NCI-H1930 (cell line): ENCODE measurements at places on chromosomes 6 and 20.

DNA sequence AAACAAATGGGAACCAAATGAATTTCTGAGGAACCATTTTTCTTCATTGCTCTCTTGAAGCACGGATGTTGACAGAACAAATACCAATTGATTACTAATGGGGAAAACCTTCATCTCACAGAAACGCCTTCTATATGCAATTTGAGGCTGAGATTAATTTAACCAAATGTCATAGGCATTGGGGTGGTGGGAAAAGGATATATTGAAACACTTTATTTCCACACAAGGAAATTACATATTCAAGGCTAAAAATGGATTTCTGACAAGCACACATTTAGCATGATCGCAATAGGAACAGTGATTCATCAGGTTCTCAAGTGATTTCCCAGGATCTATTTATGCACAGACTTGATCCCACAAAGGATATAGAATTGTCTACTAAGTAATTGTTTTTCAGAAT lies 88.9 kb downstream of the COL12A1 start:
- no peak for DNase-seq

DNA sequence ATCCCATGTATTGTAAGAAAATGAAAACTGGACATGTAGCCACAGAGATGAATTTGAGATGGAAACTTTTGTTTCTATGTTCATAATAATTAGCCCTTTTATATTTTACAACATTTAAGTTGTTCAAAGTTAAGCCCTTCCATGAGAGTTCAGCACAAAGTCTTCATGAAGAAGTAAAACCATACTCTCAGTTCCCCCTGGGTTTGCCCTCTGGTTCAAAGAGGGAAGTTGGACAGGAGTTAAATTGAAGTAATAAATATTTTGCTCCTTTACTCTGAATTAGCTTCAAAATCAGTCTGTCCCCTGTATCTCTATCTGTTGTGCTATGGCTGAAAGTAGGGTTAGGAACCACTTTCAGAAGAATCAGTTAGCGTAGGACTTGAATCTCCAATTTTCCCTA lies 31.1 kb downstream of the PHACTR2 start:
- no peak for DNase-seq

GRCh38 chr6:10962673-10963072 lies 75.8 kb downstream of the SYCP2L start:
- DNase-seq = no peak

GRCh38 chr20:25089096-25089495 lies 7.2 kb upstream of the VSX1 start:
- DNase-seq = no peak

DNA sequence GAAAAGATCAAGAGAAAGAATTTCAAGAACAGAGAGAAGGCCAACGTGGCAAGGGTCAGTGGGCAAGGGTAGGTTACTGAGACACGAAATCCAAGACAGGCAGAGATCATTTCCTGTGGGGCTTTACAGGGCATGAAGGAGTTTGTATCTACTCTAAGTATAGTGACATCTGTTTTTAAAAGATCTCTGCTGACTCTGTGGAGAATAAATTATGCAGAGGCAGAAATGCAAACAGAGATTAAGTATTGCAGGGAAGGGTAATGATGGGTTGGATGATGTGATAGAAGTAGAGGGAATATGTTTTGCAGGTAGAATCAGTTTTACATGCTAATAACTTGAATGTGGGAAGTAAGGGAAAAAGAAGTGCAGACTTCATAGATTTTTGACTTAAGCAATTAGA lies 243.5 kb downstream of the FRK start:
- DNase-seq = no peak

DNA sequence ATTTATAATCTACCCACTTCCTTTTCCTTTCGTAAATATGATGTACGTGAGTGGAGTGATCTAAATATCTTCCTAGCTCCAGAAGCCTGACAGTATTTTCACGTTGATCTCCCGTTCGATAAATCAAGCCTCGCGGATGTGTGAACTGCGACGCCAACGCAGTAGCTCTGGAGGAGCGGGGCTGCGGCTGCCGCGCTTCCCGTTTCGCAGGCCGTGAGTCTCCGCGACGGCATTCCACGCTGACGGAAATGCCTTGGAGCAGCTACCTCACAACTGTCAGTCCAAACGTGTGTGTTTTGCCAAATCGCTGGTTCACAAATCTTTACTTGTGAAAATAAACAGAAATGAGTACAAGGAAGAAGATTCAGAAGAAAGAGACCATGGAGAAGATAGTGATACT lies 41.2 kb downstream of the BTBD3 start:
- DNase-seq = no peak

- DNase-seq = no peak
Measured at GRCh38 chr6:160027076-160027475, 58.2 kb downstream of the IGF2R start.

DNA sequence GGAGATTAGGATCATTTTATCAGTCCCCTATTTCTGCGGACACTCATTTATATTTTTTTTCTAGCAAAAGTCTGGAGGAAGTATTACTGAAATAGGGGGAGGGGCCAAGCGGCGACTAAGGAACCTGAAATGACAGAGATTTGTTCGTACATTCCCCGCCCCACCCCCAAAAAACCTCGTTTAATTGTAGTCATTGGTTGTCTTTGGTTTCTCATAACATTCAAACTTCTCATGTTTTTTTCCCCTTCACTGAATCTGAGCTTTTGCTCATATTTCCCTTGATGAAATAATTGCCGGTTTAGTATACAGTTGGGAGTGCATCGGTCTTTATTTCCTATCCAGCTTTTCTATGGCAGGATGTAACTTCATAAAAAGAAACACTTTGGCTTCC lies 768 bp upstream of the FYN start:
- DNase-seq = no peak

- no peak for DNase-seq
Measured at GRCh38 chr20:4195499-4195898, 180.1 kb upstream of the RNF24 start.

- DNase-seq = peak; percentile 1
Measured at GRCh38 chr6:151137542-151137941, 102.2 kb upstream of the AKAP12 start.

DNA sequence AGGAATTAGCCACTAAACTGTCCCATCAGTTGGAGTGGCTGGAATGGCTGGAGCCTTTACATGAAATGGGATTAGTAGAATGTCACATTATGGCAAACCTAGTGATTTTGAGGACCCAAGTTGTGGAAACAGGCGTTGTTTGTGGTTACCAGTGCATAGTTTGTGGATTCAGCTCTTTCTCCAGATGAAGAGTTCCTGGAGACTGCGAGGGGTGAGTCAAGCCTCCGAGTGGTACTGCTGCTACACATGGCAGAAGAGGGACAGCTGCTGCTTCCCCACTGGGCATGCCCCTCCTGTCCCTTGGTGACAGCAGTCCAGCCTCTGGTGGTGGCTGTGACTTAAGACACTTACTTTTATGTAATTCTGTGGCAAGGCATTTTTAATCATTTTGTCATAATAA lies 94.2 kb upstream of the SCP2D1 start:
- no peak for DNase-seq

DNA sequence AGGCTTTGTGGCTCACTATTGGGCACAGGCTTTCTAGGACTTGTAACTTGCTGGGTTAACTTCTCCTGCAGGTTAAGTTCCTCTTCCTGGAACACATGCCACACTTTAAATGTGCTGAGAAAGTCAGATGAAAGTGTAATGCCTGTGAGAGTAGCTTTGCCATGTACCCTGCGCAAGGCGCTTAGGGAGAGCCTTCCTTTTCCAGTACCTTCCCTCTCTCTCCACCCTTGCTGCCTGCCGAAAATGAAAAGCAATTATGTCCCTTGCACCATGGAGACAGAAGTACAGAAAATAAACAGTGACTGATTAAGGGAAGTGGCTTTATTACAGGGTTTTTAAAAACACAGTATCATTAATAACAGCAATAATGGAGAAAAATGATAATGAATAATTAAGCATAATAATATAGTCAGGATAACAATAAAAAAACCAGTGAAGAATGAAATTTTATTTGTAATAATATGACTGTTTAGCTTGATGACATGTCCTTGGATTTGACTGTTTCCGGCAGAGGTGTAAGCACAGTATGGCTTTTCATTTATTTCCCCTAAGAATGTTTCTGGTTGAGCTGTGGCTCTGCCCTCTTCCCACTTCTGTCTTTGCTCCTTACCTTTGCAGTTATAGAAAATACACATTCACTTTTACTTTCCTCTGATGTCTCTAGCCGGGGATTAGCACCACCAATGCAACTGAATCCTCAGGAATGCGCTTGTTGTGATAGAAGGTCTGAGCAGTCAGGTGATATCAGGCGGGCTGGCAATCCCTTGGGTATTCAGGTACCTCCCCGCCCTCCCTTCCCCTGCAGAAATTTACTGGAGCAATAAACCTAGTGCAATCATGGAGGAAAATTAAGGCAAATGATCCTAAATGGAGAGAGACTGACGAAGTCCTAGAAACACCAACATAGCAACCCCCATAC lies 472.3 kb upstream of the CITED2 start:
- DNase-seq = no peak

DNA sequence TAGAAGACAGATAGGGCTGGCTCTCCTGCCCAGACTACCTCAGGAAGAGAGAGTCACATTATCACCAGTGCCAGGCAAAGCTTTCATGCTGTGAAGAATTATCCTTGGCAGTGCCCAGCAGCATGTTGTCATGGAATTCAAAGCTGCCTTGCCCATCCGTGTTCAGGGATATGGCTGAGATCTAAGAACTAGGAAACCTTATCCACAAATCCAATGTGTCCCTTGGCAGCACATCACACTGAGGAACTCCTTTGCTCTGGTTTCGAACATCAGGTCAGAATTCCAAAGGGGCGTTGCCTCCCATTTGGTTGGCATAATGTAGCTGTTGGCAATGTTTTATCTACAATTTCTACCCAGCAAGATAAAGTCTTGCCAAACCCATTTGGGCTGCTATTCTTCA lies 52.7 kb downstream of the ADGRF1 start:
- DNase-seq = no peak

DNA sequence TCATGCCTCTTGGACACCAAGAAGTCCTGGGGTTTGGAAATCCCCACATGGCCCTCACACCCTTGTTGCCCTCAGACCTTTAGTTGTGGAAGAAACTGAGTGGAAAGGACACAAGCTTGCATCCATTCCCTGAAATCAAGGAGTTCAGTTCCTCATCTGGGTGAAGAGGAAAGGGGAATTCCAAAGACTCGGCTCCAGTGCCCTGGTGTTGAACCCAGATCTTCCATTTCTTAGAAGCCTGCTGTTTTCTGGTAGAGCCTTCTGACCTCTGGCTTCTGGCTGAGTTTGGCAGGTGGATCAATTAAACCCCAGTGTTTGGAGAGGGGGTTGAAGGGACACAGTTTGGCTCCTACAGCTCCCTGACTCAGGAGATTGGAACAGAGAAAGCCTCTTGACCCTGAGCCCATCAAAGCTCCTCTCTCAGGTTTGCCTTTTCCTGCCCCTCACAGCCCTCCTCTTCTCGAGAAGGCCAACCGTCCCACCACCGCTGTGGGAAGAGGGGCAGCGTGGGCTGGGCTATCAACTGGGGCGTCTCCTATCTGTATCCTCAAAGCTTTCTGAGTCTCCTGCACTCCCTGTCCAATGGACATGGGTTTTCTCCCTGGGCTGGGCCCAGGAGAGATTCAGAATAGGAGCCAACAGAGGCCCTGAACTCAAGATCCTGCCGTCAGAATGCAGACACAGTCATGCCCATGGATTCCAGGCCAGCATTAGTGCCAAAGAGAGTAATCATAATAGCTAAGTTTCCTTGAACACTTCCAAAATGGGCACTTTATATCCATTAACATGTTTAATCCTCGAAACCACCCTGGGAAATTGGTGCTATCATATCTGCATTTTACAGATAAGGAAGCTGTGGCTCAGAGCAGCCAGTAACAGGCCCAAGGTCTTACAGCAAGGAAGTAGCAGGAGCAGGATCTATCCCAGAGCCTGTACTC lies 146.2 kb downstream of the VEGFA start:
- DNase-seq = no peak

DNA sequence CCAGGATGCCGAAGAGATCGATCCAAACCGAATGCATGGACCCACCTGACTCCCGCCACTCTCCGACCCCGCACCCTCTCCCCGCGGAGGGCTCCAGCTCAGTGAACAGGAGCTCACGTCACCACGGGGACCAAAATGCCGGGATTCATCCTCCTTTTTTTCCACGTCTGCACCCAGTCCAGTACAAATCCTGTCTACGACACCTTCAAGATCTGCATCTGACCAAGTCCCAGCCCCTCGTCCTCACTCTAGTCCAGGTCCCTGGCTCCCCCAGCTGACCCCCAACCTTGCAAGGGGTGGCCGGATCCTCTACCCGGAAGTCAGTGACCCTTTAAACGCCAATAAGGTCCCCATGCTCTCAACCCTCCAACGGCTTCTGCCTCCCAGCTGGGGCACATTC lies 92.8 kb upstream of the QKI start:
- no peak for DNase-seq

- no peak for DNase-seq
Measured at GRCh38 chr6:38131527-38131965, 312.0 kb downstream of the ZFAND3 start.

- no peak for DNase-seq
Measured at GRCh38 chr20:2879146-2879545, 5.9 kb downstream of the PTPRA start.
